ENCODE measurements at places on chromosomes 1 and 21.
A peak's percentile ranks its signal among the peaks of the same experiment; 100 is the strongest.

DNA sequence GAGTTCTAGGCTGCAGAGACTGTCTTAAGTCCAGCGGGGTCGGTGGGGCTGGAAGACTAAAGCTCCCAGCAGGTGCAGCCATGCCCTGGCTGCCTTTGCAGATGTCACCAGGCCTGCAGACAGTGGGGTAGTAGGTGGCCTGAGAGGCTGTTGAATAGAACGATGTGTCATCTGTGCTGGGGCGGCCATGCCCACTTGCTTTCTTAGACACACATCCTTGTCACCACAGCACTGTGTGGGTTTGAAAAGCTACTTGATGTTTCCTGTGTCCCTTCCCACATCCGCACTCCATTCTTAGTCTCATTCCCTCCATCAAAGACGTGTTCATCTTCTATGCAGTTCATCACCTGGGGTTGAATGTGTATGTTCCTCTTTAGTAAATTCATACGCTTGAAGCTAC, 184.5 kb upstream of the TMEM51 start:
- H3K36me3 ChIP-seq, result no peaks in the 10 kb centered on the region
- no peak for DNase-seq
- no peaks in the 10 kb centered on the region for H3K4me1 ChIP-seq
- H3K4me3 ChIP-seq, result no peak overlapping the region

DNA sequence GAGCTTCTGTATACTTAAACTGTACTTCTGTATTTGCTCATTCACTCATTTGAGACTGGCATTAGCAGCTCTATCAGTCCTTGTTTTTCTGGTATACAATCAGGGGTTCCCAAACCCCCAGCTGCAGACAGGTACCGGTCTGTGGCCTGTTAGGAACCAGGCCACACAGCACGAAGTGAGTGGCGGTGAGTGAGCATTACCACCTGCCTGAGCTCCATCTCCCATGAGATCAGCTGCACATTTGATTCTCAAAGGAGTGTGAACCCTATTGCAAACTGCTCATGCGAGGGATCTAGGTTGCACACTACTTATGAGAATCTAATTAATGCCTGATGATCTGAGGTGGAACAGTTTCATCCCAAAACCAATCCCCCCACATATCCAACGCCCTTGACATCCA, 18.2 kb upstream of the NUF2 start:
- H3K27ac ChIP-seq, result no peak overlapping the region
- peaks cover 43% of the 10 kb centered on the region for H3K36me3 ChIP-seq
- no peaks in the 10 kb centered on the region for H3K27me3 ChIP-seq
- H3K4me3 ChIP-seq, result no peak overlapping the region
- no peak for DNase-seq
- no peaks in the 10 kb centered on the region for H3K4me1 ChIP-seq

DNA sequence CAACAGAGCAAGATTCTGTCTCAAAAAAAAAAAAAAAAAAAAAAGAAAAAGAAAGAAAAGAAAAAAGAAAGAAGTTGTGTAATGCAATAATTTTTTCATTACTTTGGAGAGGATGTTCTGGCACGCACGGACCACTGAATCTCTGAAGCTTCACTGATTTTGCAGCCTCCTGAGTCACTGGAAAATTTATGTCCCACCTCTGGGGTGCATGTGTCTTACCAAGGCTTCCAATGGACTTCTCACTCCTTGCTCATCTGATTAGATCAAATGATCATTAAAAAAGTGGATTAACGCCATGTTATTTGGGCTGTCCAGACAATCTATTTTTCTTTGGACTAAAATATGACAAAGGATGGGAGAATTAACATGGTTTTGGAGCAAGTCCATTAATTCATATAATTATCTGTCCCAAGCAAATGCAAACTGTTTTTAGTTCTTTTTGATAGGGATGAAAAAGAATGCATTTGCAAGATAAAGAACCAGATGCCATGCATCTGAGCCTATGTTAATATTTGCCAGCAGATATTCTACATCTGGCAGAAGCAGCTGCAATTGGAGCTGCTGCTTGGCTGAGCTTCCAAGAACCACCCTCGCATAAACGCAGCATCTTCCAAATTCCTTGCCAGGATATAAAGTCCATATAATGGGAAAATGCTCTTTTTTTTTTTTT, 10.1 kb upstream of the MAP1LC3C start:
- no peak overlapping the region for H3K27ac ChIP-seq
- H3K27me3 ChIP-seq, result peaks cover 13% of the 10 kb centered on the region
- no peak for DNase-seq
- H3K4me1 ChIP-seq, result no peaks in the 10 kb centered on the region

DNA sequence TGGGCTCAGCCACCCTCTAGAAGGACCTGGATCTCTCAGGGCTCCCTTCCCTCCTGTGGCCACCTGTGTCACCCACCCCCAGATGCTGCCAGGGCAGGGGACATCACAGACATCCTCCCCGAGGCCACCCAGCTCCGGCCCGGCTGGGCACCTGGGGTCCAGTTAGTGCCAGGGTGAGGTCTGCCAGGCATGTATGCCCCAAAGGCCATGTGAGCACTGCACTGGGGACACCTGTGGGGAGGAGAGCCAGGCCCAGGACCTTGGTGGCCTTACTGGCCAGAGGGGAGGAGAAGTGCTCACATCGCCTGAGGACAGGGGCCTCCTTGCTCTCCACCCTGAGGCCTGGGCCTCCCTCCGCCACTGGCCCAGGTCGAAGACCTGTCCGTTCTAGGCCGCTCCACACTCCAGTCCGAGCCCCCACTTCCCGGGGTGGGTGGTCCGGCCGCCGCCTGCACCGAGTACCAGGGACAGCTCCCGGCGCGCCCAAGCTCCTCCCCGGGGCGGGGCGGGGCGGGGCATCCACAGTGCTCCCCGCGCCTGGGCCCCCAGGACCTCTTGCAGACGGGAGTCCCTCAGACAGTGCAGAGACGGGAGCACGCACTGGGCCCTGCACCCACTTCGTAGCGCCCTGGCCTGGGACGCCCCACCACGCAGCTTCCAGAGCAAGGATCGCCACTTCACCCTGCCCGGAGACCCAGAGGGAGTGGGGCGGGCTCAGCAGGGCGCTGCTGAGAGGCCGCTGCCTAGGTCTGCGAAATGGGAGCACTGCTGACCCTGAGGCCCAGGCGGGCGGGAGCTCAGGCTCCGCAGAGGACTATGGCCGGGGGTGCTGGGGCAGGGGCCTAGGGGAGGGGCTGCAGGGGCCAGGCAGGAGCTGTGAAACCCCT, 34.3 kb upstream of the CCDC27 start:
- H3K27me3 ChIP-seq, result peaks cover 29% of the 10 kb centered on the region
- no peak overlapping the region for H3K27ac ChIP-seq
- H3K36me3 ChIP-seq, result no peaks in the 10 kb centered on the region
- no peak overlapping the region for H3K4me3 ChIP-seq
- no peaks in the 10 kb centered on the region for H3K4me1 ChIP-seq

GRCh38 chr1:46761740-46762139, 37.1 kb upstream of the CYP4B1 start:
- peaks cover 13% of the 10 kb centered on the region for H3K27me3 ChIP-seq
- DNase-seq, result no peak
- H3K4me1 ChIP-seq, result peaks cover 2% of the 10 kb centered on the region
- no peaks in the 10 kb centered on the region for H3K36me3 ChIP-seq

- H3K27me3 ChIP-seq, result peaks cover 25% of the 10 kb centered on the region
- H3K4me1 ChIP-seq, result no peaks in the 10 kb centered on the region
- DNase-seq, result no peak
Observed at GRCh38 chr1:6171548-6172124, 8.5 kb downstream of the CHD5 start.

DNA sequence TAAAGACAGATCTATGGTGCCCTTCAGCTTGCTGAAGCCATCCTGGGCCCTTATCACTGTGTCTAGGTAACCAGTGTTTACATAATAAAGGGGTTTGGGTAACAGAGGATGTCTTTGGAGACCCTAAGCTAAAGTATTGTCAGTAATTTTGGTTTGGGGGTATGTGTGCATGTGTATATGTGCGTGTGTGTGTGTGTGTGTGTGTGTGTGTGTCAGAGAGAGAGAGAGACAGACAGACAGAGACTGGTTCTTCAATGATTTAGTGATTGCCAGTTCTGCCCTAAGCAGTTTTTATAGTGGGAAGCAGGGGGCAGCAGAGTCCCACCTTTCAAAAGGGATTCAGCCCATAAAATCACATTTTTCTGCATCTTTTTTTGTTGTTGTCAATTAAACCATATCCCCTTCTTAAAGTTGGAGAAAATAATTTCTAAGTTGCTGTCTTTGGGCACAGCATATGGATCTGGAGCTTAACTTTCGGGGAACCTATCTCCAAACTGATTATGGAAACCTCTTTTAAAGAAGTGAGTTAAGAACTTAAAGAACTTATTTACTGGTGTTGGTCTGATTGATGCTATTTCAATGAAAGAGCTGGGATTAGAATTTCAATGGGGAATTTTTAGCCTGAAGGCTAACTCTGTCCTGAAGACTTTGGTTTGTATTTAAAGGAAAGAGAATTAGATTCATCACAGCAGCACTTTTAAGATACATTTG, 51.1 kb downstream of the ZNF326 start:
- H3K36me3 ChIP-seq, result no peaks in the 10 kb centered on the region
- no peak overlapping the region for H3K4me3 ChIP-seq
- DNase-seq, result no peak
- H3K4me1 ChIP-seq, result no peaks in the 10 kb centered on the region
- H3K27me3 ChIP-seq, result peaks cover 9% of the 10 kb centered on the region

- H3K36me3 ChIP-seq, result peaks cover 10% of the 10 kb centered on the region
- H3K4me3 ChIP-seq, result peak overlapping the region; percentile 35
- no peak for DNase-seq
- H3K27me3 ChIP-seq, result peaks cover 7% of the 10 kb centered on the region
- peaks cover 45% of the 10 kb centered on the region for H3K4me1 ChIP-seq
Observed at GRCh38 chr1:185408700-185409270, 91.7 kb upstream of the IVNS1ABP start.

GRCh38 chr21:42684109-42684916, 30.9 kb downstream of the PDE9A start:
- peak overlapping the region; percentile 54 for H3K27ac ChIP-seq
- H3K4me3 ChIP-seq, result peak overlapping the region; percentile 37
- H3K4me1 ChIP-seq, result peaks cover 6% of the 10 kb centered on the region
- H3K36me3 ChIP-seq, result peaks cover 1% of the 10 kb centered on the region
- peaks cover 20% of the 10 kb centered on the region for H3K27me3 ChIP-seq
- DNase-seq, result no peak

DNA sequence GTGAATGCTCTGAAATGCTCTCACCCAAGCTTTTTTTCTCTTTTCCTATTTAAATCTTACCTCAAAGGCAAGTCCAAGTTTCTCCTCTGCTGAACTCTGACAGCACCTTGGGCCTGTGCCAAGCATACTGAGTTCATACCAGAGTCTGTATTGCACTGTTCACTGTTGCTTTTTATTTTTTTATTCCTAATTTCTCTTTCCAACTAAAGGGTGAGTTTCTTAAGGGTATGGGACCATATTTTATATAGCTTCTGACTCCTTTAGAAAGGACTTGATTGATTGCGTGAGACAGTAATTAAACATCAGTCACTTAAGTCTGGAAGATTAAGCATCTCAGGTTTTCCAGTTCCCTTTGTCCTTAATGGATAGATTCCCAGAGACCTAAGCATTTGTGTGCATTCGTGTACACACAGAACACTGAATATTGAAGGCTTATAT, 69.9 kb downstream of the CACHD1 start:
- H3K4me3 ChIP-seq, result no peak overlapping the region
- H3K27ac ChIP-seq, result no peak overlapping the region
- H3K27me3 ChIP-seq, result no peaks in the 10 kb centered on the region
- no peaks in the 10 kb centered on the region for H3K4me1 ChIP-seq
- DNase-seq, result no peak
- no peaks in the 10 kb centered on the region for H3K36me3 ChIP-seq

GRCh38 chr1:79811173-79811572, 804.6 kb upstream of the ADGRL4 start:
- H3K4me1 ChIP-seq, result no peaks in the 10 kb centered on the region
- H3K27me3 ChIP-seq, result no peaks in the 10 kb centered on the region
- no peak for DNase-seq
- no peaks in the 10 kb centered on the region for H3K36me3 ChIP-seq

DNA sequence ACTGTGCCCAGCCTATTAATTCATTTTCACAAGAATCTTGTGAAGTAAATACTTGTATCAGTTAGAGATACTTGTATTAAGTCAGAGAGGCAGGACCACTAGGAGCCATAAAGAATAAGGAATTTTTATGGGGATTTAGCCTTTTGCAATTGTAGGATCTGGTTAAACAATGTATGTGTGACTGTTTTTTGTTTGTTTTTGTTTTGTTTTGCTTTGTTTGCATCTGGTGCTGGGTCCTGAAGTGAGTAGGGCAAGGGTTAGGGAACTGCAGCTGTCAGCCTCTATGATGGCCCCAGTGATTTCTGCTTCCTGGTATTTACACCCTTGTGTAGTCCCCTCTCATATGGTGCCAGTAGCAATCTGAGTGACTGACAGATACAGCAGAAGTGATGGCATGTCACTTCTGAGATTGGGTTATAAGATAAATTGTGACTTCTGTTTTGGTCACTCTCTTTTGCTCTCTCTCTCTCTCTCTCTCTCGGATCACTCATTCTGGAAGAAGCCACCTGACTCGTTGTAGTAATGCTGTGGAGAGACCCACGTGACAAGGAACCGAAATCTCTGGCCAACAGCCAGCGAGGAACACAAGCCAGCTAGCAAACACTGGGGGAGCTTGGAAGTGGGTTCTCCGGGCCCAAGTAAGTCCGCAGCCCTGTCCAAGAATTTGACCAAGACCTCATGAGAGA, 96.2 kb upstream of the MARK1 start:
- H3K27ac ChIP-seq, result no peak overlapping the region
- no peaks in the 10 kb centered on the region for H3K36me3 ChIP-seq
- no peak for DNase-seq
- H3K27me3 ChIP-seq, result peaks cover 15% of the 10 kb centered on the region

DNA sequence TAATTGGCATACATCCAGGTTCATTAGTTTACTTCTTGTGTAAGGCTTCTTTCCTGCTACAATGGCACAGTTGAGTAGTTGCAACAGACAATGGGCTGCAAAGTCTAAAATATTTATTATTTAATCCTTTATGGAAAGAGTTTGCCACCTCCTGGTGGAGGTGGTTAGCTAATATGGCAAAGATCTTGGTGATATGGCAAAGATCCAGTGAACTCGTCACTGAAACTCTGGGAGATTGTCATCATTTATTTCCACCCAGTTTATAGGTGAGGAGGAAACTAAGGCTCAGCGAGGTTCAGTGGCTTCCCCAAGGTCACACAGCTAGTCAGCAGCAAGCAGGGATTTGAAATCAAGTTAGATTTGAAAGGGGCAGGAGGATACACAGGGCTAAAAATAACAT, 16.1 kb upstream of the IFFO2 start:
- no peak overlapping the region for H3K27ac ChIP-seq
- H3K36me3 ChIP-seq, result no peaks in the 10 kb centered on the region
- H3K4me3 ChIP-seq, result no peak overlapping the region
- H3K27me3 ChIP-seq, result peaks cover 21% of the 10 kb centered on the region

- H3K36me3 ChIP-seq, result peaks cover 58% of the 10 kb centered on the region
- peak; percentile 72 for DNase-seq
- H3K27me3 ChIP-seq, result no peaks in the 10 kb centered on the region
- H3K4me1 ChIP-seq, result peaks cover 60% of the 10 kb centered on the region
- H3K4me3 ChIP-seq, result no peak overlapping the region
Observed at GRCh38 chr1:15949453-15950245, 26.3 kb downstream of the ZBTB17 start.
